ENCODE measurements at places on chromosomes 16 and 17.
A peak's percentile ranks its signal among the peaks of the same experiment; 100 is the strongest.

DNA sequence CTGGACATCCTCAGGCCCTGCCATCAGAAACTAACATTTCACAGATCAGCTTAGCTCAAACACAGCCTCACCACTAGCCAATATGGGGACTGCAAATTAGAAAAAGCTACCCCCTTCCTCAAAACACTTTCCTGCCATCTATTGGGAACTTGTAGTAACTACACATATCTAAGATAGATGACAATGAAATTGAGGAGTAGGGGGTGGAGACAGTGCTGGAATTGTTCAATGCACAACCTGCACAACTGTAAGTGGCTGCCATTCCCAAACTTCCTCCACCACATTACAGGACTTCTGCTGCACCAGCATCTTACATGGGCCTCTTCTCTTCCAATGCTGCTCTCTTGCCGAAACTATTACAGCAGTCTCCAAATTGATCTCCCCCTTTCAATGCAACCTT is 21.9 kb downstream of the AIPL1 start:
- DNase-seq = no peak

DNA sequence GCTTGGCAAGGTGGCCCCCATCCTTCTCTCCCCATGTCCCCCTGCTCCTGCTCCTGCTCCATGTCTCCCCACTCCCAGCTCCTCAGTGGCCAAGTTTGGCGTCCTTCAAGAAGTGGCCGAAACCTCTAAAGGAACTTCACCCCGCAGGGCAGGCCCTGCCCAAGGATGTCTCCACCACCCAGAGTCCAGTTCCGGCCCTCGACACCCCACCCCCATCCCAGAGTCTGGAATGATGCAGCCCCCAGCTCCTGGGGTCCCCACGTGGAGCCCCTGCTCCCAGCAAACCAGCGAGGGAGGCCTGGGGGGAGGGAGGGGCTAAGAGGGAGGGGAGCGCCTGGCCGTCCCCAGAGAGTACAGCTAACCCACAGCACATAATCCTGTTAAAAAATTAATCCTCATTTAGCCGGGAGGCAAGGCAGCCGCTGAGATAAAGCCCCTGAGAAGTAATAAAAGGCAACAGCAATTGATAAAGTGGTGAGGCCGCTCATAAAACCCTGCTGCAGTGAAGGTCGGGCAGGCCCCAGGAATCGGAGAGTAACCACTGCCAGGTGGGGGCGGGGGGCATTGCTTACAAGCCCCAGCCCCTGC is 9.9 kb upstream of the ENPP7 start:
- DNase-seq = no peak

- DNase-seq = no peak
Observed at GRCh38 chr17:65058146-65058545, 1.6 kb upstream of the GNA13 start.

DNA sequence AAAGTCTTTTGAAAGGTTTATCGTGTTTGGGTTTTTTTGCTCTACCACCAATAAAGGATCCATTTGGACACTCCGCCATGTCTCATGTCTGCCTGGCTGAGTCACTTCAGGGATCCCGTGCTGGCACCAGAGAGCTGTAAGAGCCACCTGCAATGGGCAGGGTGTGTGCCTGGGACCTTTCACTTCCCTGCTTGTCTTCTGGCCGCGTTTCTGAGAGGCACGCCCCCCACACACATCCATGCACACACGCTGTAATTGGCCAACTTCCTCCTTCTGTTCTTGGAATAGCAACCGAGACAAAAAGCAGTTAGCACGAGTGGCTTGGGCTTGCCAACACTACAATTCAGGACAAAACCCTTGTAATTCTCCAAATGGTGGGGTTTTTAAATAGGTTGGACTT is 9.8 kb upstream of the SOST start:
- peak; percentile 40 for DNase-seq

DNA sequence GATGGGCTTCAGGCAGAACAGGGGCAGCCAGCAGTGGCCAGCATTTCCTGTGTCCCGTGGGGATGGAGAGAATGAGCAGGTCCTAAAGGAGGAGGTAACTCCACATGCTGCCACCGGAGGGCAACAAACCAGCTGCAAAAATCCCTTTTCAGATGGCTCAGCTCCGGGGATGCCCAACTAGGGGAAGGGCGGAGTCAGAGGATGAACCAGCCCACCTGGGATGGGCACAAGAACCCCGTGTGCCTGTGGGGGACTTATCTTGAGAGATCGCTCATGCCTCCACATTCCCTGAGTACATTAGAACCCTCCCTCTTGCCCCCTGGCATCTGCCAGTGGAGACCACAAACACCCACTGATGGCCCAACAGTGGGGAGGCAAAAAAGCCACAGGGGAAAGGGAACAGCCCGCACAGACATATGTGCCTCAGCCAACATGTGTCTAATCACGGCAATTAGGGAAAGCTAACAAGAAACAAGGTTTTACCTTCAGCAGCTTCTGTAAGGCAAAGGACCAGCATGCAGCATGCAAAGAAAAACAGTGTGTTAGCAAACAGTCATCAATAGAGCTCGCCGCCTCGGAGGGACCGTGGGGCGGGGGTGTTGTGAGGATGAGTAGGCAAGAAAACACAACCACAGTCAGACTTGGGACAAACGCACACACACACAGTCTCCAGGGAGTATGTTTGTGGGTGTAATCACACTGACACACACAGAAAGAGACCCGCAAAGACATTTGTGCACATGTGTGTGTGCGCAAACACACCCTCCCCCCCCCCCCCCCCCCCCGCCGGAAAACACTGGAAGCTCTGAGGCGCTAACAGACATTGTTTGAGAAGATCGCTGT is 64.0 kb downstream of the MYO18A start:
- DNase-seq = no peak

DNA sequence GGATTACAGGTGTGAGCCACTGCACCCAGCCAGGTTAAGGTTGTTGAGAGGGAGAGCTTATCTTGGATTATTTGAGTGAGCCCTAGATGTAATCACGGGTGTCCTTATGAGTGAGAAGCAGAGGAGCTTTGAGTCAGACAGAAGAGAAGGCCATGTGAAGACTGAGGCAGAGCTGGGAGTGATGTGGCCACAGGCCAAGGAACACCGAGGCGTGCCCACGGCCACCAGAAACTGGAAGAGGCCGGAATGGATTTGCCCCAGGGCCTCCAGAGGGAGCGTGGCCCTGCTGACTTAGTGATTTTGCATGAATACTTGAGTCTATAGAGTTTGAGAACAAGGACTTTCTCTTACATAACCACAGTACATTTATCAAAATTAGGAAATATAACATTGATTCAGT is 137.7 kb downstream of the RPTOR start:
- no peak for DNase-seq

Measured in hindlimb muscle (tissue), 1 donor.